Mammary epithelial cell (primary cell): ENCODE measurements at places on chromosomes 3 and 15. TPM values are rescaled to one million over a fixed set of nuclear protein-coding genes. Genes with fewer than 3 reads are reported as not detected.

- no peak for DNase-seq
Observed at GRCh38 chr3:129607391-129608068, 1.1 kb upstream of the PLXND1 start.

DNA sequence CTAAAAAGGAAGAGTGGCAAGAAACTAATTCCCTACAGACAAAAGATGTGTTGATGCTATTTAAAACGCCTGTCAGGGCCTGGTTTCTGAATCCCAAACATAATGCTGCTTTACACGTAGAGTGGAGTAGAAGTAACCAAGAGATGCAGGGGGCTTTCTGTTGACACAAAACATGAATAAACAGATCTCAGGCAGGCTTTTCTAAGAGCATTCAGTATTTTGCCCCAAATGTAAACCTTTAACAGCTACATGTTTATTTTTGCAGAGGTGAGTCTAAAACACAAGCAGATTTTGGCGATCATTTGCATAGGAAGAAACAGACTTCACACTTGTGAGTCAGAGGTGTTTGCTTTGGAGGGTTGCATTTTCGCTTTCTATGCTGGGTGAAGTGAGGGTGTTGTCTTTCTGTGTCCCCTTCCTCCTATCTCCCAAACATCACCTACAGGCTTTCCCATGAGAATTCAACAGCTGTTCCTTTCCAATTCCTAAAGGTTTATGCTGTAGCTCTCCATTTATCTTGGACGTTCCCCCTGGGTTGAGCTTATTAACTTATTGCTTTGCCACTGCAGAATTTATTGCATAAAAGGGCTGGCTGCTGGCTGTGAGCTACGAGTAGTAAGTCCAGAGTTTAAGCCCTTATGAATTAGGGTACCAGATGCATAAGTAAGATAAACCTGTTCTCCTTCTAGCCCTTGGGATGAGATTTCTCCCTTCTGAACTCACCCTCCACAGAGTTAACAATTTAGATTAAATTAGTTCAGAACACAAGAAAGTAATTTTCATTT lies 156.7 kb downstream of the DIPK2A start:
- DNase-seq = no peak

The COLQ gene
- polyA plus RNA-seq = 0.11 TPM

The SEC22C gene
- polyA plus RNA-seq = 34.2 TPM

GRCh38 chr15:39504808-39505207 lies 76.1 kb upstream of the THBS1 start:
- DNase-seq = peak; percentile 80

GRCh38 chr3:23566499-23566898 lies 239.3 kb upstream of the UBE2E1 start:
- DNase-seq = no peak

The HMG20A gene
- polyA plus RNA-seq = 22.5 TPM

The ACOX2 gene
- polyA plus RNA-seq = 0.74 TPM

DNA sequence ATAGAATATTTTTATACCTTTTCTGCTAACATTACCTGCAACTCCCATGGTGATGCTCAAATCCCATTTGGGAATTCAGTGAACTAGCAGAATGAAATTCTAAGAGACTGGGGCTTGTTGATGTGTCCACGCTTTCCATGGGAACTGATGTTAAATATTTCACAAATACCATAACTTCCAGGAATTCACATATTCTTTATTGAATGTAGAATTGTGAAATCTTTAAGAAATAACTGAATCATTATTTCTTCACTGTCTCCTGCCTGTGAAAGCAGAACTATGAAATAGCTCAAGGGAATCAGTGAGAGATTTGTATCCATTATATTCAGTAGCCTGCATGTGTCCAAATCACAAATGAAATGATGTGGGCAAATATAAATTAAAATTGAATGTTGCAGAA lies 130.8 kb downstream of the SERPINI1 start:
- no peak for DNase-seq

The IMPG2 gene
- polyA plus RNA-seq = 0.05 TPM

GRCh38 chr3:111971533-111972130 lies 7.2 kb upstream of the ABHD10 start:
- no peak for DNase-seq

The SQOR gene
- 138 TPM for polyA plus RNA-seq

The GOLGA8T gene
- not detected for polyA plus RNA-seq

DNA sequence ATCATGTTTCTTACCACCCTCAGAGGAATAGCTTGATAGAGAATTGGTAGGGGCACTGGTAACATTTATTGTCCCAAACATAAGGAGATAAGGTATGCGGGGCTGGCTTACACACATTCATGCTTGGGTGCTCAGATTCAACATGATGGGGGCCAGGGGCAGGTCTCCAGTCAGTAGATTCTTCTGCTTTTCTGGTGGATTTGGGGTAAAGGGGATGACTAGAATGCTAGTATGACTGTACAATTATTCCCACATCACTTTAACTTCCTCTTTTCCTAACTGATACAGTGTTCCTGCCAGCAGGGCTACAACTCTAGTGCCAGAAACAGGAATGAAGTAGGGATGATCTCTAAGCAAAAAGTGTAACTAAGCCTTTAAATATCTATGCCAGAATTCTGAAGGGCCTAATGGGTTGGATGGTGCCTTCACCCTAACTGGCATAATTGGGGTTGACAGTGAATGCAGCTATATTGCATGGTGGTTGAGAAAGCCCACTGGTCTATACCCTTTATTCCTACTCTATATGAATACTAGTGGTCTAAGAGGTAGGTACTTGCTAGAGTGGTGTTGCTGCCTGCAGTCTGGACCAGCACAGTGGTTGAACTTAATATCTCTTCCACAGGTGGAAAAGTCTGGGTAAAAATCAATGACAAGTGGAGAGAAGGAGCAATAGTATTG lies 117.4 kb downstream of the IL12A start:
- DNase-seq = no peak

GRCh38 chr3:48092270-48092669 lies 76.1 kb upstream of the MAP4 start:
- no peak for DNase-seq

GRCh38 chr15:43299411-43299810 lies 31.0 kb downstream of the LCMT2 start:
- DNase-seq = no peak

DNA sequence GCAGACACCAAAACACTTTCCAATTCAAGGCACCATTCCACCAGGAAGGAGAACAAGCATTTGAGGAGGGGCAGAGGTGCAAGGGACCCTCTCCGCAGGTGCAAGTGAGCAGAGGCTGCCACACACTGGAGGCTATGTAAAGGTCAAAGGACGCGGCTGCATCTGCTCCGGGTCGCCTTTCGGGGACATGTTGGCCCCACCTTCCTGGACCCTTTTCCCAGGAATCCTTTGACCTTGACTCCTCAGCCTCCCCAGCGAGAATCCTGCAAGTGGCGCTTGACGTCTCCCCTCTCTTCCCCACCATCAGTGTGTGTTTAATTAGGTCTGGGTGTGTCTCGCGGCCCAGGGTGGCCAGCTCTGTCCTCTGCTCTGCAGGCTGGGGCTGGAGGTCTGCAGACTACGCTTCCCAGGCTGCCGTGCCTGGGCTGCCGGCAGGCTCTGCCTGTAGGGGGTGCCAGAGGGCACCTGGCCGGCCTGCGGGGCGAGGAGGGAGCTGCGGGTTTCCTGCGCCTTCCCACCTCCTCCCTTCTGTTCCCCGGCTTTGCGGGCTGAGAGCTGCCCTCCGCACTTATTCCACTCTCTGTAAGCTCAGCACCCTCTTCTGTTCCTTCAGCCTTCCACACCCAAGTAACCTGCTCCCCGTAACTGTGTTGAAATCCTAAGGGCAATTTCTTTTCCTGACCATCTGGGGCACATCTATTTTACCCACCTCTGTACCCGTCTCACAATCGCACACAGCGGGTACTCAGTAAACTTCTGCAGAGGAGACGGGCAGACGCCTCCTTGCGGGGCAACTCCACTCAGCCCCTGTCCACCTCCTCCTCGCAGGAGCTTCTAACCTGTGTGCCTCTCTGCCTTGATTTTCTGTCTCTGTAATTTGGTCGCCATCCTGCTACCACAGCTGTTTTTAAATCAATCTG lies 129.8 kb downstream of the NSMCE3 start:
- no peak for DNase-seq

- peak; percentile 84 for DNase-seq
Observed at GRCh38 chr15:58038426-58039078, 27.0 kb downstream of the ALDH1A2 start.

- no peak for DNase-seq
Observed at GRCh38 chr3:10240799-10241198, 7.5 kb upstream of the TATDN2 start.

GRCh38 chr15:95494971-95495541 lies 835.4 kb upstream of the NR2F2 start:
- DNase-seq = no peak

DNA sequence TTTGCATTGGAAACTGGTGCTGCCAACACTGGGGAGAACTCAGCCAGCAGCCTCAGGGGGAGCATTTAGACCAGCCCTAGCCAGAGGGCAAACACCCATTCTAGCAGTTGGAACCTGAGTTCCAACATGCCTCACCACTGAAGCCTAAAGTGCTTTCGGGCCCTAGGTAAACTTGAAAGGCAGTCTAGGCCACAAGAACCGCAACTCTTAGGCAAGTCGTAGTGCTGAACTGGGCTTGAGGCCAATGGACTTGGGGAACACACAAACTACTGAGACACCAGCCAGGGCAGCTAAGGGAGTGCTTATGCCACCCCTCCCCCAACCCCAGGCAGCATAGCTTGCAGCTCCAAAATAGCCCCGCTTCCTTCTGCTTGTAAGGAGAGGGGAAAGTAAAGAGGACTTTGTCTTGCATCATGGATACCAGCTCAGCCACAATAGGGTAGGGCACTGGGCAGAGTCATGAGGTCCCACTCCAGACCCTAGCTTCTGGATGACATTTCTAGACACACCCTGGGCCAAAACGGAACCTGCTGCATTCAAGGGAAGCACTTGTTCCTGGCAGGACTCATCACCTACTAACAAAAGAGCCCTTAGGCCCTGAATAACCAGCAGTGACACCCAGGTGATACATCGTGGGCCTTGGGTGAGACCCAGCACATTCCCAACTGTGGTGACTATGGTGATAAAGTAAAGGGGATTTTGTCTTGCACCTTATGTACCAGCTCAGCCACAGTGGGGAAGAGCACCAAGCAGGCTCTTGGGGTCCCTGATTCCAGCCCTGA lies 37.3 kb upstream of the TEX9 start:
- peak; percentile 99 for DNase-seq

DNA sequence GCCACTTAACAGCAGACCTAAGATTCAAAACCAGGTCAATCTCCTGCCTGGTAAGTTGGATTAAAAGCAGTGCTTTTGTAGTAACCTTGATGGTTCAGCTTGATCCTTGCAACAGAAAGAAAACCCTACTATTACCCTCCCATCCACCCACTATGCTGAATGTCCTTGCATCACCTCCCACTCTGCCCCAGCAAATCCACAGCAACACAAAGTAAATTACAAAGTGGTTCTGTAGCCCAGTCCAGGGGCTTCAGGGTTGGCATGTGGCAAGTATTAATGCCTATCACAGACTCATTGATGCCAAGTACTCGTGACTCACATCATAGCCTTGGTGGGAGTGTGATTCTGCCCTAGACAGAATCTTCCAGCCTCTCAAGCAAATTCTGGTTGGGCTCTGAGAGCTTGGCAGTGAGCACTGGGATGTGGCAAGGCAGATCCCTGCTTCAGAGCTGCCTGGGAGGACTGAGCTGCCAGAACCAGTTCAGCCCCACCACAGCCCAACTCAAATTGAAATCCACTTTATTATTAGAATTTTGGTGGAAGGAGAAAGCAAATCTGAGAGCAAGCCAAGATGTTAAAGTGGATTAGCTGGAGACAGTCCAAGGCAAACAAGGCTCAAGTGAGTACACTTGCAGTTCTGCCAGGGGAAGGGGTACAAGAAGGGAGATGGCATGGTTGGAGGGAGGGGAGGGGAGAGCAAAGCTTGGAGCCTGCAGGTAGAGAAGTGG lies 225.8 kb upstream of the UMPS start:
- DNase-seq = peak; percentile 38

GRCh38 chr3:622314-622713 lies 425.8 kb downstream of the CHL1 start:
- DNase-seq = no peak

GRCh38 chr3:64796607-64797399 lies 109.0 kb upstream of the ADAMTS9 start:
- peak; percentile 6 for DNase-seq

DNA sequence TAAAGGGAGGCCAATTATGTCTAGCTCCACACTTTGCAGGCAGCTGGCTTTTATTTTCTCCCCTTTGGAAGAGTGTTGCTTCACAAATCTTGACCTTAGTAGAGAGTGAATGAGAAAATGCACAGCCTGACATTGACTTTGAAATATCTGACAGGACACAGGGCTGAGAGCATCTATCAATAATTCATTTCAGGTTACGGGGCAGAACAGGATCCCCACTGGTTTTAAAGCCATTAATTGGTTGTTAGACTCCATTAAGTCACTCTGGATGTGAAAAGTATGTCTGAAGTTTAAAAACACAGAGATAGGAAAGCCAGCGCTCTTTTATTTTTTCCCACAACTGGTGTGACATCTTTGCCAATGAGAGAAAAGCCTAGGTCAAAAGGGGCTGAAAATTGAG lies 251.9 kb upstream of the TMC3 start:
- DNase-seq = no peak

GRCh38 chr3:119748991-119749390 lies 32.9 kb upstream of the NR1I2 start:
- DNase-seq = no peak

DNA sequence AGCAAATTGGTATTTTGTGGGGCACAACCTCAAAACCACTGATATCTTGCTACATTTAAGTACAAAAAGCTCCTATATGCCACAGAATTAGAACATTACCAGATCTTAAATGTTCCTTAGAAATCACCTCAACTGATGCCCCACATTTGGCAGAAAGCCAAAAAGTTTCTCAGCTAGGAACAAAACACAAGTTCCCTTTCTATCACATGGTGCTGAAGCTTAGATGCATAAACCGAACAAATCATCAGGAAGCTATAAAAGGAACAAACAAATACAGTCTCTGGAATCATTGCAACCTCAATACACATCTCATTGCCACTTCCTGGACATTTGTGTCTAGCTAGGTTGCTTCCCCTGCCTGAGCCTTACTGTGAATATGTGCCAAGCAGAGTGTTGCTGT lies 492.6 kb downstream of the LPP start:
- DNase-seq = no peak

DNA sequence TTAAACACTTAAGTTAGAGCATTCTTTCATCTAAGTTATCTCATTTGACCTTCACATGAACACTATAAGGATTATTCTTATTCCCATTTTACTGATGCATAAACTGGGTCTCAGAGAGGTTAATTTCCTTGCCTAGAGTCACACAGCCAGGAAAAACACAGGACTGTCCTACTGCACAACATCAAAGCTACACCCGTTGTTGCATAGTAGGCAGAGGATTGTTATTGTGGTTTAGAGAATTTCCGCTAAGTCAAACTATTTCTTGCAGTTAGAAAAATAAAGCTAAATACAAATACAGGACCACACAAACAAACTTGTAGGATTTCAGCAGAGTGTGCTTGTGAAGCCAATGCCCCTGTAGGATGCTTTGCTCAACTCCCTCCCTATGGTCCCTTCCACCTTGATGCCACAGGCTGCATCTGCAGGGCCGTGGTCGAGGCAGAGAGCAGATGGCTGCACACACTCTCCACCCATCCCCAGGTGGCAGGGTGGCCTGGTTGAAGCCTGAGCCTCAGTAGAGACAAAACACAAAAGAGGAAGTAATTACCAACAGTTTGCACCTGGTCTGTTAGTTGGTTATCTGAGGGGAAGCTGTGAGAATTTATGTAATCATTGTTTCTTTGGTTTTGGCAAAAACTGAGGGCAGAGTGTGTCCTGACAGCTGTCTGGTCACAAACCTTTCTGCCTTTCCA lies 41.1 kb upstream of the SKOR1 start:
- no peak for DNase-seq

- DNase-seq = no peak
Observed at GRCh38 chr3:81985996-81986723, 224.7 kb upstream of the GBE1 start.

The CNTN6 gene
- polyA plus RNA-seq = not detected

The PEX5L gene
- 0.86 TPM for polyA plus RNA-seq

GRCh38 chr15:42577514-42578031 lies 2.2 kb downstream of the STARD9 start:
- DNase-seq = no peak
